ENCODE measurements at places on chromosomes 4 and X.
A peak's percentile ranks its signal among the peaks of the same experiment; 100 is the strongest.

DNA sequence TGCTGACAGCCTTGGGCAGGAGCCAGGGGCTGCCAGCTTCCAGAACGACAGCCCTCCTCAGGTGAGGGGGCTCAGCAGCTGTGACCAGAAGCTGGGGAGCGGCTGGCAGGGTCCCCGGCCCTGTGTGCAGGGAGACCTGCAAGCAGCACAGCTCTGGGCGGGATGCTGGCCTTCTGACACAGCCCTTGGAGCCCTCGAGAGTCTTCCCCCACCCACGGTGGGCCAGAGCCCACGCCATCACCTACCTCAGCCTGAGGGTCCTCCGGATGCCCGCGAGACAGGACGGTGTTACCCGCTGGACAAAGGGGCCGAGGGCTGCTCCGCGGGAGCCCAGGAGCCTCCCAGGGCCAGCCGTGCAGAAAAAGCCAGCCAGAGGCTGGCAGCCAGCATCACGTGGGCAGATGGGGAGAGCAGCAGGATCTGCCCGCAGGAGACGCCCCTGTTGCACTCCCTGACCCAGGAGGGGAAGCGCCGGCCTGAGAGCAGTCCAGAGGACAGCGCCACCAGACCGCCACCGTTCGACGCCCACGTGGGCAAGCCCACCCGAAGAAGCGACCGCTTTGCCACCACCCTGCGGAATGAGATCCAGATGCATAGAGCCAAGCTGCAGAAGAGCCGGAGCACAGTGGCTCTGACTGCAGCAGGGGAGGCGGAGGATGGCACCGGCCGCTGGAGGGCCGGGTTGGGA lies 71.8 kb upstream of the CLDN34 start:
- no peak for DNase-seq

DNA sequence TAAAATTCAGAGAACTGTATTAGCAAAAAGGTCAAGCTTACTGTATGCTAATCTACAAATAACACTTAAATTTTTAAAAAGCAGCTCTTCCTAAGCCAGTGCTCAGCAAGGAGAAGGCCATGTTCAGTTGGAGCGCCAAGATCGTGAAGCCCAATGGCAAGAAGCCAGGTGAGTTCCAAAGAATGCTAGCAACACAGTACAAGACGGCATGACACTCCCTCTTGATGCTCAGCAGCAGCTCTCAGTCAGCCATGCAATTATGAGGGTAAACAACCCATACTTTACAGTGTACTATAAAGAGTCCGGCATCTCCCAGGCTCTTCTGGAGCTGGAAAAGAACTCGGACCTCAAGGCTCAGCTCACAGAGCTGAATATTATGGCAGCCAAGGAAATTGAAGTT lies 34.9 kb downstream of the STX18 start:
- DNase-seq, result peak; percentile 71

GRCh38 chr4:142085513-142086292 lies 449.3 kb downstream of the IL15 start:
- no peak for DNase-seq

DNA sequence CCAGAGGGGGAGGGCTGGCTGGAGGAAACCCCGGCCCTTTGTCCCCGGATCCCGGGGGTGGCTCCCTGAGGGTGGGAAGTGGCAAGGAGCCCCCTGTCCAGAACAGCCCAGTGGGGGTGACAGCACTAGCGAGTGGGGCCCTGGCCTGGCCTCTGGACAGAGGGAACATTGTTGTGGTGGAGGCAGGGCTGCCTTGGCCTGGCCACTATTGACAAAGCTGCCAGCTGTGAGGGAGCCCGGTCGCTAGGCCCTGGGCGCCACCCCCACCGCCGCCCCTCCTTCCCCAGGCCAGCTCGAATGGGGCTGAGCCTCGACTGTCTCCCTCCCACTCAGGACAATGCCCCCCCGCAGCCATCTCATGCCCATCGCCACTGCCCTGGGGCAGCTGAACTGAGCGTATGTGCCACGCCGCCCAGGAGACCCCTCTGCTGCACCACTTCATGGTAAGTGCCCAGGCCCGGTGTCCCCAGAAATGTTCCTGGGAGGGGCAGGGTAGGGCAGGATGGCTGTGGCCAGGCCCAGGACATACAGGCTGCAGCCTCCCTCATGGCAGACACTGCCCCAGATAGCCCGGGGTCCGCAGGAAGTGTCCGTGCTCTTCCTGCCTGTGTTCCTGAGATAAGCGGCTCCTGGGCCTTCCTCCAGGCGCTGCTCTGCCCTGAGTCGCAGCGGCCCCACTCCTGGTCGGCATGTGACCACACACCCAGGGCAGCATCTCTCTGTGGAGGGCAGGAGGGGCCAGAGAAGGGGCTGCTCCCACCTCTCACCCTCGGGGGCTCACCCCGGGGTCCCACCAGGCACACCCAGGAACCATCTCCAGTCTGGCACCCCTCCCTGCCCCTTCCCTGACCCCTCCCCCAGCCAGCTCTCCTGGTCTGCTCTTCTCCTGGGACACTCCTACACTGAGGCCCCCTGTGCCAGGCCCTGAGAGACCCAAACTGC lies 1.4 kb downstream of the PLXNB3 start:
- DNase-seq, result peak; percentile 15

GRCh38 chr4:162502109-162502508 lies 338.3 kb upstream of the FSTL5 start:
- DNase-seq, result no peak

DNA sequence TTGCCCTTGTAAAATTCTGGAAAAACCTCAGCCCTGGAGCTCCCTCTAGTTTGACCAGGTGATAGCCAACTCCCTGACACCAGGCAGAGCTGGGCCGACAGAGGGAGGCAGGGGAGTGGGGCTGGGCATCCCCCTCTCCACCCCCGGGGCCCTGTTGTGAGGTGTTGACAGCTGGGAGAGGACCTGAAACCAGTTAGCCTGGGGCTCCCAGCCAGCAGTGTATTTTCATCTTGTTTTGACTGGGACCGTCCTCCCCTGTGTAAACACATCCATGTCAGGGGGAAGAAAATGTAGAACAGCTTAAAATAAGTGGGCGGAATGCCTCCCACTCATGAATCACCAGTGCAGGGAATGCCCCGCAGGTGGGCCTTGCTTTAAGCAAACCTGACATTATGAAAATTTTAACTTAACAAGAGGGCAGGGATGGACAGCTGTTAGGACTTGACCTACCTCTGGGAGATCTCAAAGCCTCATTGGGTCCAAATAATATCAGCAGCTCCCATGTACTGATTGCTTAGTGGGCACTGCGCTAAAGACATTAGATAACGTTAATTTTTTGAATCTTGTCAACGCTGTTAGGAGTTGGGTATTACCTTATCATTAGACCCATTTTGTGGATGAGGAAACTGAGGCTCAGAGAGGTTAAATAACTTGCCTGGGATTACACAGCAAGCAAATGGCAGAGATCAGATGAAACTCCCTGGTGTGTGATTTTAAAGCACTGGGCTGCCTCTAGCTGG lies 45.9 kb downstream of the TSC22D3 start:
- DNase-seq, result peak; percentile 59

- no peak for DNase-seq
Measured at GRCh38 chrX:21590012-21590776, 67.9 kb downstream of the KLHL34 start.

DNA sequence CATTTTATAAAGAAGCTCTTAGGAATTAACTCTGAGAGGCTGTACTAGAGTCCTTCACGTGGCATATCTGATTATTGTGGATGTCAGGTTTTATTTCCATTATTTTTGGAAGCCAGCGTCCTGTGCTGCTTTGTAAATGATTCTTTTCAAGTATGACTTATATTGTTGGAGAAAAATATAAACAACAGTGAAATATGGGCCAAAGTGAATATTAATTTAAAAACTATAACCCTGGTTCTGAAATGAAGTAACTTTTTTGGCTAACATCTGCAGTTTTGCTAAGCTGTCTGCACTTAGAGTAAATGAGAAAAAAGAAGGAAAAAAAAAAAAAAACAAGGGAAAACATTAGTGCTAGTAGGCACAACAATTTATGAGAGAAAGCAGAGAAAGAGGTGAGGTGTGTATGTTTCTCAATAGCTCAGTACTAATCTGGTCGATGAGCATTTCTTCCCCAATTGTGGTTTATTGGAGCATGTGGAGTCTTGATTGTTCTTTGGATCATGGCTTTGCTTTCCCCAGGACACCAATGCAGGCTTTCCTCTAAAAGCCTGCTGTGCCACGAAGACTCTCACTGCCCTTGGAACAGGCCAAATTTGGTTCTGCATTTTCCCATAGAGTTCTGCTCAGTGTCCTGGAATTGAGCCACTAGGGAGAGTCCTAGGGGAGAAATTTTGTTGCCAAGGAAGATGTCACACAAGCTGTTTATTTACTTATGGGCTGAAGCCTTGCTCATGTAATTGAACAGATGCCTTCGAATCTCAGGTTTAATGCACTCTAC lies 273.3 kb downstream of the DKK2 start:
- DNase-seq, result peak; percentile 14

GRCh38 chrX:38800981-38801845 lies at the start of gene MID1IP1:
Gene MID1IP1 (plus strand): TSS chrX:38801459. CDS start chrX:38804947, 3,488 bp downstream.
- peak; percentile 93 for DNase-seq

DNA sequence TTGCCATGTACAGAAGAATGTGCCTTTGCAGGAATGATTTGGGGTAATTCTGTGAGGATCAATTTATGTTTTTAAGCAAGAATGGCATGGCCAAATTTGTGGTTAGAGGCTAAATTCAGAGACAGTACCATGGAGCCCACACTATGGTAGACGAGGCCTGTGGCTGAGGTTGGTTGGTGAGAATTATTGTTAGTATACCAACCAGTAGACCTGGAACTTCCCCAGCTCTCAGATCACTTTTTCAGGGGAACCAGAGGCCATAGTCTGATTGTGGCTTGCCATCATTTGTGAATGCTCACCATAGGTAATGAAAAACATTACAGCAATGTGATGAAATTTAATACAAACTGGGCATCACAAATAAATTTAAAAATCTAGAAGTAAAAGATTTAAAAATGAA lies 56.3 kb downstream of the SHISA3 start:
- DNase-seq, result no peak
